ENCODE measurements at places on chromosomes 16 and 17.
A peak's percentile ranks its signal among the peaks of the same experiment; 100 is the strongest.

GRCh38 chr16:69833357-69834282 is 71.5 kb downstream of the WWP2 start:
- DNase-seq, result no peak

GRCh38 chr16:11605891-11606290 is 19.2 kb upstream of the LITAF start:
- DNase-seq, result no peak

GRCh38 chr16:66188917-66189725 is 177.4 kb upstream of the CDH5 start:
- DNase-seq, result peak; percentile 32

GRCh38 chr16:17386229-17386628 is 84.5 kb downstream of the XYLT1 start:
- DNase-seq, result no peak

DNA sequence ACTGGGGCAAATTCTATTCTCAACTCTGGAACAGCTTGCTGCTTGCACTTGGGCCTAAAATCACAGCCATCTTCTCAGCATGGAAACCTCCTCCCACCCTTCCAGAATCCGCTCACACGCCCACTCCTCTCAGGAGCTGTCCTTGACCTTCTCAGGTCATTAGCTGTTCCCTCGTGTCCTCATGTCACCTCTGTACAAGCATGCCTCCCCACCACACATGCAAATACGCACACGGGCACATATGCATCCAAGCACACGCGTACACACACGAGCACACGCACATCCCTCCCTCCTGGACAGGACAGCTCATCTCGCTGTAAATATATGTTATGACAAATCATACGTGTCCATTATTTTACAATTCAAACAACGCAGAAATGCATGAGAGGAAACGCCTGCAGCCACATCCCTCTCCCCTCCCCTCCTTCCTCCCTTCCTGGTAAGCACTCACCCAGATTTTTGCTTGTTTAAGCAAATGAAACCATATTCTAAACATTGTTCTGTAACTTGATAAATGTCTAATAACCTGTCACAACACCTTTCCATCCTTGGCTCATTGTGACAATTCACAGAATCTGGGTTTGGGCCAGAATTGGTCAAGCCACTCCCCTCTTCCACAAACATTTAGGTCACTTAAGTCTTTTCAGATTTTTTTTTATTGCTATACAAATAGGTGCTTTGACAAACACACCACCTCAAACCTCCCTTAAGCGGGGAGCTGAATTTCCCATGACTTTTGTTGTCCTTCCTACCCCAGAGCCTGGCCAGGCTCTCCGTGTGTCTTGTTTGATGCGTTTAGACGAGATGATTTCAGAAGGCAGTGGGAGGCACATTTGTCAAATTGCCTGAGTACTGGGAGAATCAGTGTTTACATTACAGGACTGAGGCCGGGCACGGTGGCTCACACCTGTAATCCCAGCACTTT is 41.7 kb downstream of the DNAH17 start:
- DNase-seq, result no peak

DNA sequence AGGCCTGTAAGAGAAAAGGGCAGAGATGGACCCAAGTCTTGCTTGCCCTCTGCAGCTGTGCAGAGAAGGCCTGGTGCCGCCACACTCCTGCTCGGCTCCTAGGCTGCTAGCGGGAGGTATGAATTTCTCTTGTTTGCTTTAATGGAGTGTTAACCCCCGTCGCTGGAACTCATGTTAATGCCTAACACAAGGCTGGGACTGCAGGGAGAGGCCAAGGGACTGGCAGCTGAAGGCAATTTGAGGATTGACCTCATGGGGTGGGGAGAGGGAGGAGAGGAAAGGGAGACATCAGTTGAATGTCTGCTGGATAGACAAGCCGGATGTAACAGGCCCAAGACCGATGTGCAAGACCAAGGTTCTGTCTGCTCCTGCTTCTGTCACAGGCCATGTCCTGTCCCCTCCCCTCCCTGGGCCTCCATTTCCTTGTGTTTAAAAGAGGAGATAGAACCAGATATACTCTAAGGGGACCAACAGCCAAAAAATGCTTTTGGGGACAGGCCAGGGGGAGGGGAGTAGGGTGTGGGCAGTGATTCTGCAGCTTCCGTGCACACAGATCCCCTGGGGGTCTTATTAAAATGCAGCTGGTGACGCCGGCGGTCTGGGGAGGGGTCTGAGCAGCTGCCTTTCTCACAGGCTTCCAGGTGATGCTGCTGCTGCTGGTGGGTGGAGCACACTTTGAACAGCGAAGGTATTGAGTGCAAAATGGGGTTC is 46.7 kb upstream of the TBX2 start:
- no peak for DNase-seq

DNA sequence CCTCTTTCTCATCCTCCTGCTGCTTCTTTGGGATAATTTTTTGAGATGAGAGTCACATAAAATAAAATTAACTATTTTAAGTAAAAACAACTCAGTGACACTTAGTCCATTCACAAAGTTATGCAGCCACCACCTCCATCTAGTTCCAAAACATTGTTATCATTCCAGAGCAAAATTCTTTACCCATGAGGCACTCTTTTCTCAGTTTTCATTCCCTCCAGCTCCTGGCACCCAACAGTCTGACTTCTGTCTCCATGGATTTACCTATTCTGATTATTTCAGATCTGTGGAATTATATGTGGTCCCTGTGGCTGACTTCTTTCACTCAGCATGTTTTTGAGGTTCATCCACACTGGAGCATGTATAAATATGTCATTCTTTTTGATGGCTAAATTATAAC is 239.9 kb upstream of the DYNLRB2 start:
- DNase-seq, result no peak

DNA sequence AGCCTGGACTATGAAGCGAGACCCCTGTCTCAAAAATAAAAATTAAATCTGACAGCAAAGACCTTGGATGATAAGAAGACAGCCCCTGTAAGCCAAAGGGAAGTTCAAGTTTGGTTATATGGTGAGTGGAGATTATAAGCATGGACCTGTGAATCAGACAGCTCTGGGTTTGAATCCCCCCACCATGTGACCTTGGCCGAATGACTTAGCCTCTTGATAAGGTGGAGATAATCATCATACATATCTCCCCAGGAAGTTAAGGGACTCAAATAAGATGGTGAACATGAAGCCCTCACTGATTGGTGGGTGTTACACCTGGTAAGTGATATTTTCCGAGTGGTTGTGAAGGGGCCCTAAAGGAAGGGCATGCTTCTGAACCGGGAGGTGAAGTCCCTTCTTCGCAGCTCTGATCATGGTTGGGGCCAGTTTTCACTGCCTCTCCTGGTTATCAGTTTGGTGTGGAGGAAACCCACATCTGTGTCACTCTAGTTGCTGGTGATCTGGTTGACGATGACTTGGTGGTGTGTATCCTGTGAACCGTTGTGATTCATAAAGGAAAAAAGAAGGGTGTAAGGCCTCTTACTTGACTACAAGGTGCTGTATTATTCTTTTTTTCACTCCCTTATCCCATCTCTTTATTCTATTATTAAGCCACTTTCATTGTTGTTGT is 61.7 kb upstream of the CLEC18A start:
- no peak for DNase-seq

DNA sequence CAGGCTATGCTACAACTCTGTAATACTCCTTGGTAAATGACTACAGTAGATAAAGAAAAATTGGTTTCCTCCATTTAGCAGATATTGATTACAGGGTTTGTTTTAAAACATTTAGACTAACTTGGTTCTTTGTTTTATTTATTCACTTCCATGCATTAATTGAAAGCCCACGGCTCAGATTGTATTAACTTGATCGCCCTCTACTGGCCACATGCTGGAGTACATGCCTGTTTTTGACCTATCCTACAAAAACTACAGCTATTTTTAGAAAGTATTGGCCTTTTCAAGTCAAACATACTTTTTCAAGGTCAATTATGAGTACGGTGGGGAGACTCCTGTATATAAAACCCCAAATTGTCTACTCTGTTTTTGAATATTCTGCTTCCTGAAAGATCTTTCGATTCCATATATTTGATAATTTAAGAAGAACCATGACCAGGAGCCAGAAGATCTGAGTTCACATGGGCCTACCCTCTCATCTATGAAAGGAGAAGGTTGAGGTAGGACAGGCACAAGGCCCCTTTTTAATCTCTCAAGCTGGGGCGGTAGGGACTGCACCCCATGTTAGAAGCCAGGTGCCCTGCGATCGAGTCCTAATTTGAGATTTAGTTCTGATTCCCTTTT is 51.8 kb downstream of the CA10 start:
- no peak for DNase-seq

DNA sequence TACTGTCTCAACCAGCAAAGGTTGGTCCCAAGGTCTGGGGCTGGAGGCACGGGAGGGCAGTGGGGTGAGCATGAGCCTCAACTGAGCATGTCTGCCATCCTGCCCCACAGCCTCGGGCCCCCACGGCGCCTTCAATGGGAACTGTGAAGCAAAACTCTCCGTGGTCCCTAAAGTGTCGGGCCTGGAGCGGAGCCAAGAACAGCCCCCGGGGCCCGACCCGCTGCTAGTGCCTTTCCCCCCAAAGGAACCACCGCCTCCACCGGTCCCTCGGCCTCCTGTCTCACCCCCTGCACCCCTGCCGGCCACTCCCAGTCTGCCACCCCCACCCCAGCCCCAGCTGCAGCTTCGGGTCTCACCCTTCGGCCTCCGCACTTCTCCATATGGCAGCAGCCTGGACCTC is 4.2 kb downstream of the FBRS start:
- DNase-seq, result no peak

GRCh38 chr17:47989159-47989558 is 18.2 kb downstream of the CDK5RAP3 start:
- DNase-seq, result no peak

DNA sequence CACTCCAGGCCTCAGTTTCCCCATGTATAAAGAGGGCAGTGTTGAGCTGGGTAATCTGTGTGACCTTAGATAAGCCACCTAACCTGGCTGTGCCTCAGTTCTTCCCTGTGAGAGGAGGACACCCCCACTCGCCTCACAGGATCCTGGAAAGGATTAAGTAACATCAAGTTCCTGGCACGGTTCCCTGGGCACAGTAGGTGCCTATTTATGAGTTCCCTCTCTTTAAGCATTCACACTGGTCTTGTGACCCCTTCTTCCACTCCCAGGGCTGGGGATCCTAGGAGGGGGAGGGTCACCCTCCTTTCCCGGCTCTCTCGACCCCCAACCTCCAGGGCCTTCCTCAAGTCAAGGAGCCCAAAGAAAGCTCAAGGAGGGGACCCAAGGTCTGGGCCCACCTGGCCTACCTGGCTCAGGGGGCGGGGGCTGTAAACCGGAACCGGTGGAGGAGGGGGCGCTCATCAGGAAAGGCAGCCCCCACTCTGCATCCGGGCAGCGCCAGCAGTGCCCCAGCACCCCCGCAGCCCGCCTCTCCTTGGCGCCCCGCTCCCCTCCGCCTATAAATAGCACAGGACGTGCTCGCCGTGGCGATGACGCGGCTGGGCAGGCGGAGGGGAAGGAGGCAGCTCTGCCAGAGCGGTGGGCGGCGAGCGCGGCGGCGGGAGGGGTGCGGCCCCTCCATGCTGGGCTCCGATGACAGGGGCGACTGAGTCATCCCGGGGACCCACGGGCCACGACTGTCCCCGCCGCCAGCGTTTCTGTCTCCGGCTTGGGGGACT is 9.4 kb downstream of the RPL19 start:
- DNase-seq, result no peak

GRCh38 chr17:49925921-49926320 is 43.1 kb upstream of the DLX4 start:
- DNase-seq, result no peak

GRCh38 chr16:5069048-5069447 is 2.6 kb upstream of the ALG1 start:
- DNase-seq, result no peak

DNA sequence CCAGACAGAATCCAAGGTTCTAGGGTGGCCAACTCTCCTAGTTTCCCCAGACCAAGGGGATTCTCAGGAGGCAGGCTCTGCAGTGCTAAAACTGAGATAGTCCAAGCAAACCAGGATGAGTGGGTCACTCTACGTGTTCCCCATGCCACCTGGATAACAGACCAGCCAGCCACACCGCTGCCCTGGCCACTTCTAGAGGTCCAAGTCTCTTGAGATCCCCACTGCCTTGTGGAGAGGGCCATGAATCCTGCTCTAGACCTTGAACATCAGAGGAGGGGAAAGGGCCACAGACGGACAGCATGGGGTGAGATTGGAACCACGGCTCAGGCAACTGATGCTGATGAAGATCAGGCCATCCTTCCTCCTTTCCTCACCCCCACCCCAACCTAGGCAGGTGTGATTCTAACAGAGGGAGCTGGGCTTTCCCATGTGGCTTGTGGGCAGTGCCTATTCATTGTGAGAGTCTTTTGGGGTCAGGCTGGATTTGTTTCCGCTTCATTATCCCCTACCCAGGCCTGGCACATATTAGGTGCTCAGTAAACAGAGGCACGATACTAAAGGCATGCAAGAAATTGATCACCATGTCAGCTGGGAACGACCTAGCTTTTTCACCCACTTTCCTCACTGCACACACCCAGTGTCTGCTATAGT is 16.8 kb upstream of the TVP23A start:
- no peak for DNase-seq

DNA sequence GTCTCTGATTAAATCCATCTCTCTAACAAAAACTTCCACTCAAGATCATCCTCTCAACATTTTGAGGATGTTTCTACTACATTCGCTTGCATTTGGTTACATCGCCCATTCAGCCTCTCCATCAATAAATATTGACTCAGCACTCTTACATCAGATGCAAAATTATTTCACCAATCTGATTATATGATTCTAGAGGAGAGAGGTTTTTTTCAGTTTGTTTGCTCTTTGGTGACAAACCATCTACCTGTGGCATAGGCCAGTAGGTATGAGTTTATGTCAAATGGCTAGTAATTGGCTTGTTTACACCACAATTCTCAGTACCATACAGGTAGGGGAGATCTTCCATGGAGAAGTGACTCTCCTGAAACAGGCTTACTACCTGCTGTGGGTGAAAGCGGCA is 52.3 kb downstream of the TOX3 start:
- no peak for DNase-seq

DNA sequence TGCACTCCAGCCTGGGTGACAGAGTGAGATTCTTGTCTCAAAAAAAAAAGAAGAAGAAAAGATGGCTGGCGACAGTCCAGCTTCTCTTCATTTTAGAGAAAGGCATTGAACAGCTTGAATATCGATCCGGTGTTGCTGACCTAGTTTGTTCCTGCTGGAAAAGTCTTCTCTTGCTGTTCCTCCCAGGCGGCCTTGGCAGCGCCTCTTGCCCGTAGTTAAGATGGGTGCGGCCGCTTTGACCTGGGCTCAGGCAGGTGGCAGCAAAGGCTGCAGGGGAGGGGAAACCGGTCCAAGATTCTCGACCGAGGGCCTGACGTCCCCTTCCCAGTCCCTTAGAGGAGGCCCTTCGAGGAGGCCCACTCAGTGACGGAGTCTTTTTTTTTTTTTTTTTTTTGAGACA is 3.8 kb upstream of the ZNF764 start:
- DNase-seq, result no peak

- no peak for DNase-seq
Observed at GRCh38 chr16:27851586-27851985, 211.9 kb downstream of the GSG1L start.

DNA sequence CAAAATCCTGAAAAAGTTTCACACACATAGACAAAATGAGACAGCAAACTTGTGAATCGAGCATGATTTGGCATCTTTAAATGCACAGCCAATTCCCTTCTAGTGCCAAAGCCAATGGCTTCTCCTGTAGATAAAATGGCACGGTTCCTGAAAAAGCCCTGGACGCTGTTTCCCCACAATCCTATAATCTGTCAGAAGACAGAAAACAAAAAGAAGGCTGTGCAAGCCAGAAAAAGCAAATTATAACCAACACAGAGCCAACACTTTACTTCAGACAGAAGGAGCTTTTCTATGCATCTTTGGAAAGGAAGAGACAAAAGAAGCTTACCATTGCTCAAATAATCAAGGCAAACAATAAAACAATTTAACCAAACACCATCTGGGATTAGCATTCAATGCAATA is 23.8 kb downstream of the FAM222B start:
- DNase-seq, result no peak

Measured in AG09319 (cell line).